ENCODE measurements at places on chromosomes 7 and 10.

DNA sequence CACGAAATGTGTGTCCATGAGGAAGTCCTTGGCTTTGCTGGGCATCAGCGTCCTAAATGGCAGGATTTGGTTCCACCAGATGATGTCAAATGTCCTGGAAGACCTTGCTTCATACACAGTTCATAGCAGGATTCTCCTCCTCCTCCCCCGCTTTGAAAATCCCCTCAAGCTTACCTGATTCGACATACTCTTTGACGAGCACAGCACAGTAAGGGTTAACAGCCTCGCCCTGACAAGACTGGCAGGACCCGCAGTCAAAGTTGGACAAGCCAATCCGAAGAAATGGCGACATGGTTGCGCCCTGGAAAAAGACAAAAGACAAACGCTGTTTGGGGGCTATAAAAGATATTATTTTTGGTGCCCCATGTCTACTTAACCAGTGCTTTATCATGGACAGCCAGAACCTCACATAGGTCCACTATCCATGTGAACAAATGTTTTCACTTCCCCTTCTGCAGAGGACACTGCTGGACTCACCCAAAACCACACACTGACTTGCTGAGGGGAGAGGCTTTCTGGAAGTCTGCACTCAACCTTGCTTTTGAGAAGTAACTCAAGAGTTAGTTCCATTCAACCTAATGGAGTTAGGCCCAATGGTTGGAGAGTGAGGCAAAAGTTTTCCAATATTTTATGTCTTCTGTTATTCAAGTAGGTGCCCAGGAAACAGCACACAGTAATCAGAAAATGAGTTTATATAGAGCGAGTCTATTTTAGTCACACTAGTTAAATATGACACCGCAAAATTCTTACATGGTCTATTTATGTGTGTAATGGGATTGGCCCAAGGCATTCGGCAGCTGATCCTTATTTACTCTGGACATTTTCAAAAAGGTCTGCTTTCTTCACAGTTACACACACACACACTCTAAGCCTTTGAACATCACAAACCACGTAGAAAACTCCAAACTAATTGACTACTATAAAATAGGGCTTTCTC is 65.0 kb downstream of the PRKCQ start:
- no peak for DNase-seq

GRCh38 chr7:155745737-155746136 is 66.5 kb downstream of the SHH start:
- DNase-seq: no peak

DNA sequence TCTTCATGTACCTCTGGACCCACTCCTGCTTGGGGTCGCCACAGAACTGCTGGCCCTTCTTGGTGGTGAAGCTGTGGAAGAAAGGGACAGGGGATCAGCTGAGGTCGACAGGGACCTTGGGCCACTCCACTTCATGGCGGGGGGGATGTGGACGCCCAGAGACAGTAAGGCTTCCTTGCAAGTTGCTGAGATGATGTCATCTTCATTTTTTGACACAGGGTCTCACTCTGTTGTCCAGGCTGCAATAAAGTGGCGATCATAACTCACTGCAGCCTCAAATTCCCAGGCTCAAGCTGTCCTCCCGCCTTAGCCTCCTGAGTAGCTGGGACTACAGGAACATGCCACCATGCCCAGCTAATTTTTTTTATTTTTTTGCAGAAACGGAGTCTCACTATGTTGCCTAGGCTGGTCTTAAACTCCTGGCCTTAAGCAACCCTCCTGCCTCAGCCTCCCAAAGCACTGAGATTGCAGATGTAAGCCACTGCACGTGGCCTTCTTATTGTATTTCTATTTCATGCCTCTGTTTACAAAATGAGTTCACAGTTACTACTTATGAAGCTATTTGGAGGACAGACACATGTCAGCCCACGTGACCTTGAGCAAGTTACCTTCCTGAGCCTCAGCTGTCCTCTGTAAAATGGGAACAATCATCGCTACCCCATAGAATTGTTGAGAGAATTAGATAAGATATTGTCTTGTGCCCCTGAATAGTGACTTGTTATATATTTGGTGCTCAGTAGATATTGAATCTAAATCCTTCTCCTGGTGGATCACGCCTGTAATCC is 1.5 kb downstream of the CCL24 start:
- DNase-seq: no peak

- no peak for DNase-seq
Observed at GRCh38 chr7:116100626-116101025, 70.1 kb upstream of the TFEC start.

- no peak for DNase-seq
Observed at GRCh38 chr7:152641384-152641783, 34.6 kb downstream of the XRCC2 start.

GRCh38 chr7:128170461-128170860 is 70.6 kb upstream of the LEP start:
- no peak for DNase-seq

- peak; percentile 91 for DNase-seq
Observed at GRCh38 chr7:94374721-94375566, 19.8 kb upstream of the COL1A2 start.

GRCh38 chr7:115094163-115094562 is 172.3 kb downstream of the MDFIC start:
- no peak for DNase-seq

DNA sequence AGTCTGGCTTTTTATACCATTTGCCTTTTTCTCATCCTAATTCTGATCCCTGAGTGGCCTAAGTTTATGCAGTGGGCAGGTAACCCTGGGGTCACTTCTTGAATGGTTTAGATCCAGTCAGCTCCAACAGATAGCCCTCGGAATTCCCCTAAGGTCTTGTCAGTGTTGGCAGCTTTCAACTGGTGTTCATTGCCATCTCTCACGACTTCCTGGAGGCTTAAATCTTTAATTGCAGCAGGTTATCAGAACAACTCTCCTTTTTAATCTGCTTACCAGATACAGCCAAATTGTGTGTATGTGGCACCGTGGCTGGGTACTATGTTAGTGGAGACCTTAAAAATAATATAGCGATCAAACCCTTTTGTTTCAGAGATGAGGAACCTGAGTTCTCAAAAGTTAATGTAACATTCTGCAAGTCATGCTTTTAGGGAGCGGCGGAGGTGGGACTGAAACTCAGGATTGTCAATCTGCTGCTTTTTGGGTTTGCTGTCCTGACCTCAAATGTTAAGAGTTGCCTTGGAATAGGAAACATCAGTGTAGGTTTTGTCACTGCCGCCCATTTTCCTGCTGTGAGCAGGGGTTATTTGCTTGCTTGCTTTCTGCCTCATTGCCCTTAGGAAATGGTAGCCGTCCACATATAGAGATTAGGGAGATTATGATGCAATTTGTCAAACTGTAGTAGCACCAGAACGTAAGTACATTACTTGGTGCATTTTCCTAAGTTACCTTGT is 818 bp downstream of the DLD start:
- no peak for DNase-seq

DNA sequence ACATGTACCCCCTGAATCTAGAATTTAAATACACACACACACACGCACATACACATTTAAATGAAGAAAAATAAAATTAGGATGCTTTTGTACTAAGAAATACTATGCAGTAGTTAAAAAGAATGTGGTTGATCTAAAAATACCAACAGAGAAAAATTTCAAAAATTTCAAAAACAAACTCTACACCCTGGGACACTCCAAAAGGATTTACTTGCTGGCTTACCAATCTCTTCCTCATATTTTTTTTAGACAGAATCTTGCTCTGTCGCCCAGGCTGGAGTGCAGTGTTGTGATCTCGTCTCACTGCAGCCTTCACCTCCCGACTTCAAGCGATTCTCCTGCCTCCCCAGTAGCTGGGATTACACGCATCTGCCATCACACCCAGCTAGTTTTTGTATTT is 80.9 kb downstream of the HIP1 start:
- no peak for DNase-seq

GRCh38 chr10:13296476-13296875 is 3.4 kb downstream of the PHYH start:
- DNase-seq: no peak

GRCh38 chr10:12797471-12798262 is 203.8 kb downstream of the CCDC3 start:
- no peak for DNase-seq

GRCh38 chr7:110786328-110786965 is 304.5 kb upstream of the LRRN3 start:
- DNase-seq: no peak

DNA sequence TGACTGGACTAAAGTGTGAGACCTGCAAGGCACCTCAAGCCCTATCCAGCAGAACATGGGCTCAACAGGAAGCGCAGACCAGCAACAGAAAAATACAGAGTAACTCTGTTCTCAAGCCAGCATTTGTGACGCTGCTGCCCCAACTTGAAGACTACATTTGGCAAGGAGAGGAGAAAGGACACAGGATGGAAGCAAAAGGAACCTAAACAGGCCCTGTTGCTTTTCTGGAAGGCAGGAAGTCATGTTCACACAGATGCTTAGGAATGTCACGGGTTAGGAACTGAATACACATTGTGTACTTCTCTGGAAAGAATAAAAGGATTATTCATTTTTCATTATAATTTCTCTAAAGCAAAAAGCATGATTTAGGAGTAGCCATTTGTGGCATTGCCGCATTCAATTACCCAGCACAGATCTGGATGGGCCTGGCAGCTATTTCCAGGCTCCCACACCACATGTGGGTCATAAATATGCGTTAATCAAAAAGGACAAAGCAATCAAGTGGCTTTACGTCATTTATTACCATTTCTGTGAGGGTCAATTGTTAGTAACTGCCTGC is 19.8 kb upstream of the TOMM7 start:
- no peak for DNase-seq

DNA sequence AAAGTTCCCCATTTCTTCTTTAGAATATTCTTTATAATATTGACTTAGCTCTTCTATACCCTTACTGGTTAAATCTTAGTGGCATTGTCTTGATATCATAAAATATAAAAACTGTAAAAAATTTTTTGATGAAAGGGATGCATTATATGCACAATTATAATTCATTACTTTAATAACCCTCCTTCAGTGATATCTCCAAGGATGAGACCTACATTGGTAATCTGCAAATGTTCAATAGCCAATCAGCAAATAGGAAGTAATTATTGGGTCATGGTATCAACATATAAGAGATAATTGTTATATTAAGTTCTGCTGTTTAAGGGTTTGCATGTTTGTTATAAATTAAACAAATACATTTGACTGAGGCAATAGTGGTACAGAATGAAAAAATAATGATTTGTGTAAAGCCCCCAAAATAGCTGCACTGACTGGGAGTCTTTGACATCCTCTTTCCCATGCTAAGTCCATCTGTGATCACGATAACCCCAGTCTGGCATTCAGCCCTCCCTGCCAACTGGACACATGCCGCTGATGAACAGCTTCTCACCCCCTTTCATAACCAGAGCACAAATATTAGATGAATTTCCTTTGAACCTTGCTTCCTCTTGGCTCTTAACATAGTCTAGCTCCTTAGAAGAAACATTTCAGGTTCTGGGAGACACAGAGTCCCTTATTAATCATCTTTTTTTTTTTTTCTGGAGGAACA is 169.5 kb downstream of the CPED1 start:
- DNase-seq: no peak
